ENCODE measurements at places on chromosomes 7 and 10. TPM values are rescaled to one million over a fixed set of nuclear protein-coding genes. Genes with fewer than 3 reads are reported as not detected.

GRCh38 chr10:132816718-132817117 is 30.8 kb upstream of the NKX6-2 start:
- H3K4me1 ChIP-seq: no peaks in the 10 kb centered on the region
- H3K27me3 ChIP-seq: peaks cover 6% of the 10 kb centered on the region
- no peaks in the 10 kb centered on the region for H3K36me3 ChIP-seq
- no peak overlapping the region for H3K4me3 ChIP-seq

- H3K4me3 ChIP-seq: no peak overlapping the region
- H3K4me1 ChIP-seq: no peaks in the 10 kb centered on the region
- H3K27ac ChIP-seq: no peak overlapping the region
- H3K36me3 ChIP-seq: peaks cover 3% of the 10 kb centered on the region
- no peak for DNase-seq
Measured at GRCh38 chr10:60363187-60363586, 26.5 kb downstream of the ANK3 start.

- H3K4me1 ChIP-seq: no peaks in the 10 kb centered on the region
Measured at GRCh38 chr7:46230990-46231305, 309.9 kb upstream of the IGFBP3 start.

DNA sequence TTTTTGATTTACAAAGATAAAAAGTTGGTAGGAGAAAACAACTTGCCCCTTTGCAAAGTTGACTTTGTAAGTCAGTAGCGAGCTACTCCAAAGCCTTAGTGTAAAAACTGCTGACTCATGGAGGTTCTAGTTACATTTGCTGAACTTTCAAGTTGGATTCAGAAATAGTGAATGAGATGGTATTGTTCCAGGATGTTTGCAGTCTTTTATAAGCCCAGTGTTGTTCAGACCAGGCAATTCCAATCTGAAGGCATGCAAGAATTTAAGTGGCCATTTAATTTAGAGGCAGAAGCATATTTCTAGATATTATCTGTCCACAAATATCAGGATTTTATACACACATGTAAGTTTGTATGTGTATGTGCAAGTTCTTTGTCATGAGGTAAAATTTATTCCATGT is 21.6 kb downstream of the TES start:
- peaks cover 2% of the 10 kb centered on the region for H3K36me3 ChIP-seq
- no peaks in the 10 kb centered on the region for H3K27me3 ChIP-seq
- DNase-seq: no peak
- peaks cover 78% of the 10 kb centered on the region for H3K4me1 ChIP-seq
- H3K4me3 ChIP-seq: no peak overlapping the region

DNA sequence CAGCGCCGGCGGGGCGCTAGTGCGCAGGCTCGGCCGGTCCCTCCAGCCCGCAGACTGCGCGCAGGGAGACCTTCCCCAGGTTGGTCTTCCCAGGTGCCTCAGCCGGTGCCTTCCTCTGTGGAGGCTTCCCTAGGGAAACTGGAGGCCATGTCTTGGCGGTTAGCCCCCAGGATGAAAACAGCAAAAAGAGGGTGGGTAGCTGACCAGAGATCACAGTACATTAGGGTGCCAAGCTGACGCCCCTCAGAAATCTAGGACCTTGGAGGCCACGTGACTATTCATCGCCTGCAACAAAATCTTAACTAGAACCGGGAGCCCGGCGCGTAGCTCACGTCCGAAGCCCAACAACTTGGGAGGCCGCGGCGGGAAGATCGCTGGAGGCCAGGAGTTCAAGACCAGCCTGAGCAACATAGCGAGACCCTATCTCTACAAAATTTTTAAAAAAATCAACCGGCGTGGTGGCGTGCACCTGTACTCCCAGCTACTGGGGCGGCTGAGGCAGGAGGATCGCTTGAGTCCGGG is 327 bp upstream of the FIS1 start:
- no peak for DNase-seq
- H3K27ac ChIP-seq: peak overlapping the region; percentile 92
- H3K36me3 ChIP-seq: peaks cover 20% of the 10 kb centered on the region
- H3K27me3 ChIP-seq: no peaks in the 10 kb centered on the region
- H3K4me3 ChIP-seq: peak overlapping the region; percentile 95

GRCh38 chr7:140232957-140233917 is 56.5 kb upstream of the KDM7A start:
- H3K27ac ChIP-seq: peak overlapping the region; percentile 46
- H3K4me3 ChIP-seq: no peak overlapping the region
- H3K4me1 ChIP-seq: peaks cover 26% of the 10 kb centered on the region
- H3K27me3 ChIP-seq: no peaks in the 10 kb centered on the region
- no peaks in the 10 kb centered on the region for H3K36me3 ChIP-seq

DNA sequence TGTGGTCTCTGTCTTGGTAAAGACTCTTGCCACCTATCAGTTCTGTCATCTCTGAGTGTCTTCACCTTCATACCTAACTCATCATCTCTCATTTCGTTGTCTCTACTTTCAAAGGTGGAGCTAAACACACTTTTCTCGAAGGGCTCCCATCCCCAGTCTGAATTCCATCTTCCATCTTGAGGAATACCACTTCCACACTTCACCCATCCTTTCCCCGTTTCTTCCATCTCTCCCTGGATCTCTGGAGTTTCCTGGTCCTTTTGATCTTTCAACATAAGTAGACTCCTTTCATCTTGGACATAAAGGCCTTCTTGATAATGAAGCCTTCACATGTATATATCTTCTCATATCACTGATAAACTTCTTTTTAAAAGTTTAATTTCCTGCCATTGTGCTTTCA is 120.8 kb upstream of the NOBOX start:
- no peaks in the 10 kb centered on the region for H3K27me3 ChIP-seq
- H3K4me1 ChIP-seq: peaks cover 6% of the 10 kb centered on the region
- H3K4me3 ChIP-seq: no peak overlapping the region

DNA sequence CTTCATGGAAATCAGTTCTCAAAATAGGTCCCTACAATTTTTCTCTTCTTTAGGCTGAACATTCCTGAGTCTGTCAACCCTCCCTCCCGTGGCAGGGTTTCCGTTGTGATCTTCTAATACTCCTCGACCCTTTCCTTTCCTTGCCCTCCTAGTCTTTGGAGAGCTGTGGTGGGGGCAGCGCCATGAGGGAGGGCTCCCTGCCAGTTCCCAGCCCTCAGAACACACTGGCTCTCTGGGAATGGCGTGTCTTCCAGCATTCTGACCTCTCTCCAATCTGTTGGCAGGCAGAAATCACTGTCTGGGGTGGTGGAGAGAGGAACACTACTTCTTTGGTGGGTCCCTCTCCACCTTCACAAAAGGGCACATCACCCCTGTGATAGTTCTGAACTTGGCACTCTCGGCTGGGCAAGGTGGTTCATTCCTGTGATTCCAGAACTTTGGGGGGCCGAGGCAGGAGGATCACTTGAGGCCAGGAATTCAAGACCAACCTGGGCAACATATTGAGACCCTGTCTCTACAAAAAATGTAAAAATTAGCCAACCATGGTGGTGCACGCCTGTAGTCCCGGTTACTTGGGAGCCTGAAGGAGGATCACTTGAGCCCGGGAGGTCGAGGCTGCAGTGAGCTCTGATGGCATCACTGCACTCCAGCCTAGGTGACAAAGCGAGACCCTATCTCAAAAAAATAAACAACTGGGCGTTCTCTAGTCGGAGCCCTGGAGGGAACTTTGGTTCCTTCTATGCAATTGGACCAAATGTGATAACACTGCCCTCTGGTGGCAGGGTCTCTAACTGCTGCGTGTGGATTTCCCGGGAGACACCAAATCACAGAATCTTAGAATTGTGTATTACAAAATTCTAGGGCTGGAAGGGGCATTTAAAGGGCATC is 13.1 kb upstream of the ARPC1A start:
- peaks cover 9% of the 10 kb centered on the region for H3K27me3 ChIP-seq
- no peaks in the 10 kb centered on the region for H3K36me3 ChIP-seq
- no peak overlapping the region for H3K27ac ChIP-seq
- peaks cover 7% of the 10 kb centered on the region for H3K4me1 ChIP-seq
- H3K4me3 ChIP-seq: no peak overlapping the region
- peak; percentile 79 for DNase-seq

DNA sequence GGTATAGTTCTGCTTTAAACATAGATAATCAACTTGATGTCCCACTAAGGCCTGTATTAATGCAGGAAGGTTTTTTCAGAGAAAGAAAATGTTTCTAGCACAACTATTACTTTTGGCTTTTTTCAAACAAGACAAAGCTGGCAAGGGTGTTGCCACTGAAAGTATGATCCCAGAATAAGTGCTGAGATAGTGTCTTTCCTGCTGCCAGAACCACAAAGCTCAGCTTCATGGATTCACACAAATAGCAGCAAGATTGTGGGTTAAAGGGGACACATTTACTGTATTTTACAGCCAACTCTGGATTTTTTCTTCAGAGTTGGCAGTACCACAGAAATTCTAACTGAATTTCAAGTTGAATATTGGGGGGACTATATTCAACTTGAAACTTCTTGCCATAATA is 4.3 kb downstream of the NCOA4 start:
- peaks cover 2% of the 10 kb centered on the region for H3K36me3 ChIP-seq
- H3K27me3 ChIP-seq: no peaks in the 10 kb centered on the region
- H3K27ac ChIP-seq: no peak overlapping the region
- peaks cover 73% of the 10 kb centered on the region for H3K4me1 ChIP-seq
- DNase-seq: no peak
- no peak overlapping the region for H3K4me3 ChIP-seq

DNA sequence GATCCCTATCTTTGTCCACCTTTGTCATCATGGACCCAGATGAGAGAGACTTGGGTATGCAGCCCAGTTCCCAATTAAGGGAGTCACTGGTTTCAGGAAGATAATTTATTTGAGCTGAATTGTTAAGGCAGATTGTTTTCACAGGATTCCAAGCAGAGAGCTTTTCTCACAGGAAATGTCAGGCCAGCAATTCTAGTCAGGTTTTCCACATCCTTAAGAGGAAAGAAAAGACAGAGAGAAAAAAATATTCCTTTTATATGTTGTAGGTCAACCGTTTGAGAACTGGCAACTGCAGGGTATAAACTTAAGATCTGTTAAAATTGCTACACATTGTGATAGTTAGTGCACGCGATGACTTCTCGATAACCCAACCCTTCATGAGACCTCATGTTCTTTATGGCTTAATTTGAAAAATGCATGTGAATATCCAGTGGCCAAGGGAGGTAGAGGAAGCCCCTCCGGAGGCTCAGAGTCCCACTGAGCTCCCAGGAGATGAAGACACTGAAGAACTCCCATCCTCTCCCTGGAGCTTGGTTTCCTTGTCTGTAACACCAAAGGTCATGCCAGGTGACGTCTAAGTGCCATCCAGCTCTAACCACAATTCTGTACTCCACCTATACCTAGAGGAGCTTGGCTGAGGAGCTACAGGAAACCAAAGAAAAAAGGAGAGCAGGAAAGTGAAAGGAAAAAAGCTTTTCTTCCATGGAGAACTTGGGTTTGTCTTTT is 45.6 kb downstream of the MINDY4 start:
- H3K36me3 ChIP-seq: no peaks in the 10 kb centered on the region
- no peaks in the 10 kb centered on the region for H3K27me3 ChIP-seq
- no peak for DNase-seq
- H3K4me3 ChIP-seq: no peak overlapping the region
- H3K27ac ChIP-seq: no peak overlapping the region
- H3K4me1 ChIP-seq: no peaks in the 10 kb centered on the region

DNA sequence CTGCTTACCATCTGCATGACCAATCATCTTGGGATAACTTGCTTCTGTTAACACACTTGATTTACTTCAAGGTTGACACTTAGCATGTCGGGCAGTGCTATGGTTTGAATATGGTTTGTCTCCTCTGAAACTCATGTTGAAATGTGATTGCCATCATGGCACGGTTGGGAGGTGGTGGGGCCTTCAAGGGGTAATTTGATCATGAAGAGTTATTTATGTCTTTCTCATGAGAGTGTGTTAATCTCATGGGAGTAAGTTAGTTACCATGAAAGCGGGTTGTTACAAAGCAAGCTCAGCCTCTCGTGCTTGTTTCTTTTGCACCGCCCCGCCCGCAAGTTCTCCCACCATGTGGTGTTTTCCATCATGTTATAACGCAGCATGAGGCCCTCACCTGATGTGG is 163.6 kb downstream of the DOCK4 start:
- no peak overlapping the region for H3K4me3 ChIP-seq
- H3K4me1 ChIP-seq: no peaks in the 10 kb centered on the region
- no peaks in the 10 kb centered on the region for H3K36me3 ChIP-seq
- H3K27ac ChIP-seq: no peak overlapping the region
- peaks cover 3% of the 10 kb centered on the region for H3K27me3 ChIP-seq
- DNase-seq: no peak

GRCh38 chr10:6408799-6409198 is 171.3 kb downstream of the PRKCQ start:
- H3K27me3 ChIP-seq: no peaks in the 10 kb centered on the region
- no peak overlapping the region for H3K27ac ChIP-seq
- DNase-seq: no peak
- no peak overlapping the region for H3K4me3 ChIP-seq

DNA sequence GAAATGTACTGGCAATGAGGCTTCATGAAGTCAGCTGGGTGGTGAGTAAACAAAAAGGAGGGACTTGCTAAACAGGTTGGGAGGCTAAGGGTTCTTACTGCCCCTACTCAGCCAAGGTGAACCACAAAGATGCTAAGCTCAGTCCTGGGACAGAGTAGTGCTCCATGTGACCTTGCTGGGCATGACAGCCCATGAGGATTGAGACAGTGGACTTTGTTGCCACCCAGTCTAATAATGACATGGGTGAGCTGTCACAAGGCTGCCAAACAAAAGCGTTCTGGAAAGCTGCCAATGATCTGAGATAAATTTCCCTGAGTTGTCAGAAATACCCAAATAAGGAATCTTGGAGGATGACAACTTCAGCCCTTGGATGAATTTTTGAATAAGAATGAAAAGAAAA is 75.2 kb downstream of the CLEC2L start:
- H3K4me1 ChIP-seq: no peaks in the 10 kb centered on the region
- no peak overlapping the region for H3K27ac ChIP-seq
- DNase-seq: no peak

DNA sequence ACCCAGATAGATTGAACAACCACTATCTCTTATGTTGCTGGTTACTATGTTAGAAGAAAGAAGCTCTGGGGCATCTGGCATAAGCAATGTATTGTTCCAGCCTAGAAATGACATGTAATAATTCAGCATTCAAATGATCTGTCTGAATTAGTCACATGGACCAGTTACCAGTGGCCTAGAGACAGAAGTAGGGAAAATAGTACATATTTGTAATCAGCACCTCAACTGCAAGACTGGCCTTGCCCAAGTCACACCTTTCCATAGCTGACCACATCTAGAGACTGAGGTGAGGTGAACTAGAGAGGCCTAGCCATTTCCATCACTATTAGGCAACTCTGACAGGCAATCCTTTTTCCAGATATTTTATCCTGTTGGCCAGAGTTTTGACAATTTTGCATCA is 315.6 kb upstream of the KCND2 start:
- DNase-seq: no peak
- no peak overlapping the region for H3K27ac ChIP-seq
- no peak overlapping the region for H3K4me3 ChIP-seq
- no peaks in the 10 kb centered on the region for H3K27me3 ChIP-seq
- H3K36me3 ChIP-seq: no peaks in the 10 kb centered on the region

GRCh38 chr10:72080042-72080975 is 8.0 kb downstream of the SPOCK2 start:
- peaks cover 26% of the 10 kb centered on the region for H3K36me3 ChIP-seq
- H3K27me3 ChIP-seq: no peaks in the 10 kb centered on the region
- no peak for DNase-seq
- H3K4me3 ChIP-seq: peak overlapping the region; percentile 1

Gene LIPN
- not detected for total RNA-seq

Gene CLRN3
- total RNA-seq: not detected

Gene PLXNA4
- 0.24 TPM for total RNA-seq

Gene IDI2
- not detected for total RNA-seq
